NCI-H1105 (cell line): ENCODE measurements at places on chromosomes 11 and 22.

DNA sequence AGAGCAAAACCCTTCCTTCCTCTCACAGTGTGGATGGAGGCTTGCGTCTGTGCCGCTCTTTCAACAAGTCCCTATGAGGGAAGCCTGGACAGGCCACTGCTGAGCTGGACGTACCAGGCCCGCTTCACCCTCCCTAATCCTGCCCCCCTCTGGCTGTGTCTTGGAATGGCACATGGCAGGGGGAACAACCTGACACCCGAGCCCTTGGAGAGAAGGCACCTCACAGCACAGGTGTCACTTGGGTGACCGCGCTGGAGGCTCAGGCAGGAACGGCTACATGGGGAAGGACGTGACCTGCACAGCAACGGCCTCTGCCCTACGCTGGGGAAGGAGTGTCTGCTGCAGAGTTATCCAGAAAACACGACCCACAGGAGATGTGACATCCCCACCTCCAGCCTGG is 11.0 kb downstream of the CARS1 start:
- DNase-seq: no peak

DNA sequence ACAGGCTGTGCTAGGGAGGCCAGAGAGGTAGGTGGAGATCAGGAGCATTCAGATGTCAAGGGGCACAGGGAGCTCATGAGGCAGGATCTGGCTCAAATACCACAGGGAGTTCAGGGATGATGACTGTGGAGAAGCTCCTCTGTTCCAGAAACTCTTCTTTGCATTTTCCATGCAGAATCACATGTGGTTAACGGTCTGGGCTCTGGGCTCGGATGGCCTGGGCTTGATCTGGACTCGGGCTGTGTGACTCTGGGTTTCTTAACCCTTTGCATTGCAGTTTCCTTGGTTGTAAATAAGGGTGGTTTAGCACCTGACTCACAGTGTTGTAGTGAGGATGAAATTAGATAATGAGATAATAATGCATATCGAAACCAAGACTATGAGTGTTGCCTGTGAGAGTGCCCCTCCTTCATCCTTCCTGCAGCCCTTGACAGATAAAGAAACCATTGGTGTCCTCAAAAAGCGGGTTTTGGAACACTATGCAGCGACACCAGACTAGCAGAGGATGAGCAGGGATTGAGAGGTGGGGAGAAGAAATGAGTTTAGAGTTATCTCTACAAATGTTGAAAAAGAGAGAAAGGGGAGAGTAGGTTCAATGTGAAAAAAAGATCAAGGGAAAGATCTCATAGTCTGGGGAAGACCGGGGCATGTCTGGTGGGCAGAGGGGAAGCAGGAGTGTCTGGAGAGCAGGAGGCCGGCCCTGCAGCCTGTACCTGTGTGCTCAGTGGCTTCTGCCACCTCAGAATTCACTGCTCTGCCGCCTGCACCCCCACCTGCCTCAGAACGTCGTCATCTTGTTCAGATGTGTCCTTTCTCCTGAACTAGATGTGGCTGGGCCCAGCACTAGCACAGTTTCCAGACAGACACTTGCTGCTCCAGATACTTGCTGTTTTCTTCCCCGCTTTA is 197.8 kb upstream of the SORL1-AS1 start:
- DNase-seq: no peak

DNA sequence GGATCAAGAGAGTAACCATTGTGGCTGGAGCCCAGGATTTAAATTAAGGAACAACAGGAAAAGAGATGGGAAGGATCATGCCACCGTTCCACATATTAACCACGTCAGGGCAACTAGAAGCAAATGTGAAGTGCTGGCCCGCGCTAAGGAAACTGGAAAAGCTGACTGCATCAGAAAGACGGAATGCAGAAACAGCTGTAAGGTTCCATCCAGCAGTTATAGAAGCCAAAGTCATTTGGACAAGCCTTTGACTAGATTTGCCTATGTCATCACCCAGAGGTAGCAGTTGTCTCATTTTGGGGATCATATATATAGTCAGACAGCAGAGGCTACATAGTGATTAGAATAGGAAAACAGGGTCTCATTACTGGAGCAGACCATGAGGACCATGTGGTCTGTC is 43.0 kb upstream of the CRTAM start:
- no peak for DNase-seq

- no peak for DNase-seq
Measured at GRCh38 chr11:96309016-96309642, 33.9 kb downstream of the MAML2 start.

DNA sequence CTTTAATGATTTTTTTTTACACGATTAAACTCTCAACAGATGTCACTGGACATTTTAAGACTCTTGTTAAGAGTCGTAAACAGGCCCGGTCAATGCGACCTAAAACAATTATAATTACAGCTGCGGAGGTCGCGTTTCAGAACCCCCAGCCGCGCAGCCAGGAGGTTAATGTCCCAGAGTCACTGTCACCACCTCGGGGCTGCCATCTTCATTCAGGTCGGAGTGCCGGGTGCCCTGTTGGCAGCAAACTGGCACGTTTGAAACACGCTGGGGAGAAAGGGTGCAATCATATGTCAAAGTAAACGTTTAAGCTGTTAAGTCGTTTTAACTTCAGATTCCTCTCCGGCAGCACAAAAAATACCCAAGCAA is 711 bp upstream of the PHF21B start:
- no peak for DNase-seq

DNA sequence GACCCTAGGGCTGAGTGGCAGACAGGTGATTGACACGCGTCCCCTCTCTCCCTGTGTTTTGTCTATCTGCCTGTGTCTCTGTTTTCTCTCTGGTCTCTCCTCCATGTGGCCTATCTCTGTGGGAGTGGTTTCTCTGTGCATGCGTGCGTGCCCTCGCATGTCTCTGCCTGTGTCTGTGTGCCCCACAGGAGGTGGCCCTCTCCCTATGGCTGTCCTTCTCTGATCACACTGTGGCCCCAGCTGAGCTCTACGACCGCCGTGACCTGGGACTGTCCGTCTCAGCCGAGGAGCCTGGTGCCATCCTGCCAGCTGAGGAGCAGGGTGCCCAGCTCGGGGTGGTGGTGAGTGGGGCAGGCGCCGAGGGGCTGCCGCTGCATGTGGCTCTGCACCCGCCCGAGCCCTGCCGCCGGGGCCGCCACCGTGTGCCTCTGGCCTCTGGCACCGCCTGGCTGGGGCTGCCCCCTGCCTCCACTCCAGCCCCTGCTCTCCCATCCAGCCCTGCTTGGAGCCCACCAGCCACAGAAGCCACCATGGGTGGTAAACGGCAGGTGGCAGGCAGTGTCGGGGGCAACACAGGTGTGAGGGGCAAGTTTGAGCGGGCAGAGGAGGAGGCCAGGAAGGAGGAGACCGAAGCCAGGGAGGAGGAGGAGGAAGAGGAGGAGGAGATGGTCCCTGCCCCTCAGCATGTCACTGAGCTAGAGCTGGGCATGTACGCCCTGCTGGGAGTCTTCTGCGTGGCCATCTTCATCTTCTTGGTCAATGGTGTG is 11.6 kb downstream of the TMEM132A start:
- DNase-seq: no peak

GRCh38 chr22:37163575-37164504 is 14.1 kb upstream of the IL2RB start:
- DNase-seq: no peak

- DNase-seq: no peak
Measured at GRCh38 chr11:113977701-113978100, 2.8 kb downstream of the HTR3A start.

DNA sequence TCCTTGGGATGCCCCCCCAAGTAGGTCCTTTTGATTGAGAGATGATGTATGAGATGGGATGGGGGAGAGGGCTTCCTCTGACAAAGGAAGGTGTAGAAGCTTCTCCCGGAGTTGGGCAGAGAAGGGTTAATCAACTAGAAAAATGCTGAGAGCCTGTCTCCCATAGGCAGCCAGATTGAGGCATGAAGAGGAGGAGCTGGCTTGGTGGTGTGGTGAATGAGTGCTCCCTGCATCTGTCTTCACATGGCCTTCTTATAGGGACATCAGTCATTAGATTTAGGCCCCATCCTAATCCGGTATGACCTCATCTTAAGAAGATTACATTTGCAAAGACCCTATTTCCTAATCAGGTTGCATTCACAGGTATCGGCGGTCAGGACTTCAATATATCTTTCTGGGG is 61.1 kb downstream of the NFAM1 start:
- DNase-seq: no peak

DNA sequence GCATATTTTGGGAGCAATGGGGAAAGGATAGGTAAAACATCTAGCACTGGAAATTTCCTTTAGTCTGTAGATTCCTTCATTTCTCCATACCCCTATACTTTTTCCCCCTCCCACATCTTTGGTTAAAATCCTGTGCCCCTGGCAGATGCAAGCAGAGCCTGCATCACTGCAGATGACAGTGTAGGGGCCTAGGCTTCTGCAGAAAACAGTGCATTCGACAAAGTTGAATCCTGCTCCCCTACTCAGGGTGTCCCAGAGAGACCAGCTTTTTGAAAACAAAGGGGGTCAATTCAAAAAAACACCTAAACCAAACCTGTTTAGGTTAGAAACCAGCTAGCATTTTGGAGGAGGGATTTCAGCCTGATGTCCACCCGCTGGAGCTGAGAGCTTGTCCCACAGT is 43.8 kb upstream of the BLID start:
- DNase-seq: no peak

DNA sequence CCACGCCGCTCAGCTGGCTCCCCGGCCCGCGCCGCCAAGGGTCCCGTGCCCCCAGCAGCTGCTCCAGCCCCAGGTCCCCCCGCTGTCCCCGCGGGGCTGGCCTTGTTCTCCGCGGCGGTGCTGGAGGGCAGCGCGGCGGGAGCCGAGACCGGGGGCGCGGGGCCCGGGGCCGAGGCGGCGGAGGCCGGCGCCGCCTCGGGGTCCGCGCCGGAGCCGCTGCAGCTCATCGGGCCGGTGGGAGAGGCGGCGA is 128 bp downstream of the TAF10 start:
- no peak for DNase-seq

- DNase-seq: no peak
Measured at GRCh38 chr11:78281511-78281910, 92.8 kb downstream of the USP35 start.

DNA sequence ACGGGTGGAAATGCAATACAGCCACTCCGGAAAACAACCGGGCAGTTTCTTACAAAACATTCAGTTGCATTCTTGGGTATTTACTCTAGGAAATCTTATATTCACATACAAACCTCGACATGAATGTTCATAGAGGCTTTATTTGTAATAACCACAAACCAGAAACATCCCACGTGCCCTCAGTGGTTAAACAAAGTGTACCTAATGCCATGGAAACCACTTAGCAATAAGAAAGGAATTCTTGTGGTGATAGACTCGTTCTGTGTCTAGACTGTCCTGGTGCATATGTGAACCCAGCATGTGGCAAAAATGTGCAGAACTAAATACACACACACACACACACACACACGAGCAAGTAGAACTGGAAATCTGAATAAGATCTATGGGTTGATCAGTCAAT is 1073.3 kb downstream of the TBC1D22A start:
- no peak for DNase-seq

- no peak for DNase-seq
Measured at GRCh38 chr11:92340839-92341238, 116.2 kb downstream of the FAT3 start.

- DNase-seq: no peak
Measured at GRCh38 chr11:93530468-93530826, 12.7 kb downstream of the SMCO4 start.

DNA sequence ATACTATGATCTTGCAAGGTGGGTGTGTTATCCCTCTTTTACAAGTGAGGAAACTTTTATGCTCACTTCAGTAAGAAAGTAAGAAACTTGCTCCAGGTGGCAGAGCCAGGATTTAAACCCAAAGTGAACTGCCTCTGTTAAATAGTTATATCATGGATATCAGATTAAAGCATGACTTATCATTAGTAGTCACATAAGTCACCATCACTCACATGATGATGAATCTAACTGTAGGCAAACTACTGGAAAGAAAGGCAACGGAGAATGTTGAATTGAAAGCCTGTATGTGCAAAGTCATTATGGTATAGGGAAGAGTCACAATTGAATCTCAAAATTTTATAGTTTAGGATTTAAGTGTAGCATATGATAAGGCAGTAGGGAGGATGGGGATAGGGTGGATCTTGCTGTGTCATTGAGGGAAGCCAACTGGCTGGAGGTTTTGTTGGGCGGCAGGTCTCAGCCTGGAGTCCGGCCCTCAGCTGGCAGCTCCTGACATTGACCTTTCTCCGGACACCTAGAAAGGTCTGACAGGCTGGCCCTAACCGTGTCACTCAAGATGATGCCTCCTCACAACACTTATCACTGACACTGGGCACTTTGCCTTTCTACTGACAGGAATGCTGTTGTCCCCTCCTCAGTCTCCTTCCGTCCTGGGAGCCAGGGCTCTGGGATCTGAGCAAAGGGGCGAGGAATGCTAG is 98.3 kb downstream of the EMSY start:
- DNase-seq: no peak

- DNase-seq: no peak
Measured at GRCh38 chr11:22521226-22521625, 104.4 kb downstream of the FANCF start.

- no peak for DNase-seq
Measured at GRCh38 chr11:128697645-128698174, 3.8 kb downstream of the FLI1 start.

- no peak for DNase-seq
Measured at GRCh38 chr22:50621356-50621880, 6.5 kb downstream of the ARSA start.

GRCh38 chr22:36790648-36791047 is 14.7 kb upstream of the IFT27 start:
- DNase-seq: no peak

- no peak for DNase-seq
Measured at GRCh38 chr11:114180301-114181055, 115.7 kb upstream of the NNMT start.

GRCh38 chr11:93694109-93694508 is 32.6 kb downstream of the CEP295 start:
- DNase-seq: no peak

- DNase-seq: no peak
Measured at GRCh38 chr22:26394777-26395176, 34.3 kb upstream of the ASPHD2 start.

- no peak for DNase-seq
Measured at GRCh38 chr11:34787348-34787747, 128.8 kb downstream of the APIP start.
